Neuronal stem cell (in vitro differentiated cells): ENCODE measurements at places on chromosomes 5 and 9.

GRCh38 chr9:107142430-107142829 is 140.6 kb upstream of the RAD23B start:
- no peak for DNase-seq

GRCh38 chr5:69042500-69042899 is 51.3 kb upstream of the SLC30A5 start:
- no peak for DNase-seq

DNA sequence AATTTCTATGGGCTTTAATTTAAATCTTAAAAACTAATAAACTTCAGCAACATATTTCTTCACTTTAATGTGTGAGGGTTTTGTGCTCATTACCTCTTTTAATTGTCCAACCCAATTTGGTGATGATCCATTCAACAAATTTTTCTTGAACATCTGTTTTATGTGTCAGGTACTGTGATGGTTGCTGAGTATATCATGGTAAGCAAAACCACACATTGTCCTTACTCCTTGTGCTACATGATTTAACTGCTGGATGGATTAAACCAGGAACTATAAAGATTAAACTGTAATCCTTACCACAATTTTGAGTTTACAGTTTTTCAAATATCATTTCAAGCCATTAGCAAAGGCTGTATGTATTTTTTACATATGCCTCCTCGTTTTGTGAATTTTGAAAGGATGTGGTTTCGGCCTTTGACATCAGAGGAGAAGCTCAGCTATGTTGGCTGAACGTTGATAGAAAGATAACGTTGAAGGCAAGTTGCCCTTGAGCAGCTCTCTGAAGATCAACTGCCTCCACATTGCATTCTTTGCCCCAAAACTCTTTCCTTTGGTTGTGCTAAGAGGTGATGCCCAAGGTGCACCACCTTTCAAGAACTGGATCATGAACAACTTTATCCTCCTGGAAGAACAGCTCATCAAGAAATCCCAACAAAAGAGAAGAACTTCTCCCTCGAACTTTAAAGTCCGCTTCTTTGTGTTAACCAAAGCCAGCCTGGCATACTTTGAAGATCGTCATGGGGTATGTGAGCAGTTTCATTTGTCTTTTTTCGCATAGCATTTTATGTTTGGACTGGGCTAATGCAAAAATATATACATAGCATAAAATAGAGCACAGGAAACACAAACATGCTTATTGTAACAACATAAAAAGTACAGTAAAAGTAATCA is at the start of gene ITK:
ITK (plus strand) TSS at position 467 of the 891 bp plus-strand sequence; CDS start at position 605, 138 bp downstream.
- no peak for DNase-seq

DNA sequence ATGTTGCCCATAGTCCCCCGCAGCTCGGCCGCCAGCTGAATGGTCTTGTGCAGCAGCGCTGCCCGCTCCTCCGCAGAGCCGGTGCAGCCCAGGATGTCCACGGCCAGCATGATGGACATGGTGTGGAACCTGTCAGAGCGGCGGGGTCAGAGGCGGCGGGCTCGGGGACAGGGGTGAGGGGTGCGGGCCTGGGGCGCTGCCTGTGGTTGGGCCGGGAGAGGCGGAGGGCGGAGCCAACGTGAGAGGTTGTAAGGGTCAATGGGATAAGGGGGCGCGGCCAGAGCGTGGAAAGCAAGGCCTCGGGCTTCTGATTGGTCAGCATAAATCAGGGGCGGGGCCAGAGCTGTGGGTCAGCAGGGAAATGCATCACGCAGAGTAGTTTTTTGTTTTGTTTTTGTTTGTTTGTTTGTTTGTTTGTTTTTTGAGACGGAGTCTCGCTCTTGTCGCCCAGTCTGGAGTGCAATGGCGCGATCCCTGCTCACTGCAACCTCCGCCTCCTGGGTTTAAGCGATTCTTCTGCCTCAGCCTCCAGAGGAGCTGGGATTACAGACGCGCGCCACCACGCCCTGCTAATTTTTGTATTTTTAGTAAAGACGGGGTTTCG is 6.8 kb upstream of the TOR2A start:
- peak; percentile 91 for DNase-seq

DNA sequence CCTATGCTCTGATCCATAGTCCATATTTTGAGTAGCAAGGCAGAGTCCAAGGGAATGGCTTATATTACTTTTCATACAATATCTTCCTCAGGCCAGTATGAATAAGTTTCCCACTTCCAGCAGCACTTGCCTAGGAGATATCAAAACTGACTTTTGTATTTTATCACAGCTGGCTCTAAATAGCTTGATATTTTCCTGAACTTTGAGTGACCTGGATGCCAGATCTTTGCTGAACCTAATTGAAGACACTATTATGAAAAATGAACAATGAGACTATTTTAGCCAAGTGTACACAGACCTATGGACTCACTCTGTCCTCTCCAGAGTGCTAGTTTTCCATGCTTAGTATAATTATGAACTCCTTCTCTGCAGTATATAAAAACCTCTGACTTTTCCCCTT is 475.6 kb upstream of the PTGER4 start:
- DNase-seq, result no peak

DNA sequence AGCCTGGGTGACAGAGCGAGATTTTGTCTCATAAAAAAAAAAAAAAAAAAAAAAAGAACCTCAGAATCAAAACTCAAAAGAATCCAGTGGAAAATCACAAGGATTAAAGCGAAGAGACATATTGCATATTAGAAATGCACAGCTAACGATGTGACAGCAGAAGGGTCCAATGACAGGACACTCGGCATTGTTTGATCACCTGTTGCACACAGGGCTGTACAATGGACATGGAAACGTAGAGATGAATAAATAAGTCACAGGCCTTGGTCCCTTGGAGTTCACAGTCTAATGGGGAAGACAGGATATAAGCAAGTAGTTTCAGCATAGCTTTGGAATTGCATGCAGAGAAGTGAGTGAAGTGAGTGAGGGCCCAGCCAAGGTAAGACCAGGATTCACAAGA is 25.9 kb upstream of the PIK3R1 start:
- DNase-seq, result no peak

DNA sequence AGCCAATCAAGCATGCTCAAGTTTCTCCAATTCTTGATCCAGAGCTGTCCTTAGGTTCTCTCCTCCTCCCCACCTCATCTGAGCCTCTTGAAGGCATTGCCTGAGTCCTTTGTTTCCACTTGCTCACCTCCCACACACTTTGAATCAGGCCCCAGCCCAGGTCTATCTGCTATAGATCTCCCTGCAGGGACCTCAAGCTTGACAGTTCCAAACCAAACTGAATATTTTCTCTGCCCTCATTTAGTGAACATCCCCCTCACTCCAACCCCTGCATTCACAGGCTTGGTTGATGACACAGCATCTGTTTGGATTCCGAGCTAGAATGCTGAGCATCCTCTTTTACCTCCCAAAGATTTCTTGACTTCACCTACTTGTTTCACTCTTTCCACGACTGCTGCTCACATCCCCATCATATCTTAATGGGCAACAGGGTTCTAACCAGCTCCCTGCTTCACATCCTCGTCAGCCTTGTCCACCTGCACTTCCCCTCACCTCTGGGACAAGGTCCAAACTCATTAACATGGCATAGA is 474.5 kb downstream of the ZSWIM6 start:
- DNase-seq, result no peak

- no peak for DNase-seq
Observed at GRCh38 chr5:157100140-157100679, 8.6 kb downstream of the HAVCR2 start.

- no peak for DNase-seq
Observed at GRCh38 chr5:71533615-71534014, 53.5 kb upstream of the MCCC2 start.
